ENCODE measurements at places on chromosomes 7 and 10.

GRCh38 chr7:120874722-120875121 lies 16.8 kb upstream of the TSPAN12 start:
- DNase-seq, result no peak

- DNase-seq, result no peak
Observed at GRCh38 chr10:67386260-67386659, 309.7 kb downstream of the CTNNA3 start.

DNA sequence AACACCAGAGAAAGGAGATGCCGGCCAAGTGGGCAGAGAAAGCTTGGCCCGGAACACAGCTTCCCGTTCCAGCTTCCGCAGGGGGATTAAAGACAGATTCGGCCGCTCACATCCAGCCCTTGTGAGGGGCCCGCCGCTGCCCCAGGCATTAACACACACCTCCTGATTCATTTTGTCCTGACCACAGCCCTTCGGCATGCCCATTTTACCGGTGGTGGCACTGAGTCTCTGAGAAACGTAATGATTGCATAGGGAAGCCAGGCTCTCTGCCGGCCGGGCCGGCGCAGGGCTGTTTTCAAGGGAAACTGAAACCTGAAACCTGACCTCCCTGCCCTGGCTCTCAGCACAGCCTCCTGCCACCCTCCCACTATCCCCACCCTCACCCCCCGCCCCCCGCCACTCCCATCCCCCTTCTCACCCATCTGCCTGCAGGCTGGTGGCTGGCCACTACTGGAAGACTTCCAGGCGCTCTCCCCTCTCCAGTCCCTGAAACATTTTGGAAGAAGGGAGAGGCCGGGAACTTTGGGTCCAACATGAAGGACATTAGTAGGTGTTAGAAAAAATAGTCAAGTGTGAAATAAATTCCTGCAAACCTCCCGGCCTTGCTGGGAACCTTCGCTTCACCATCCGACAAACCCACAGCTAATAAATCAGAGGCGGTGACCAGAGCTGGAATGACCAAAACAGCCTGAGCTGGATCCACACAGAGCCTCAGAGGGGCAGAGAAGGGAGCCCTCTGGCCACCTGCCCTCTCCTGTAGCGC lies 83.5 kb upstream of the CUX1 start:
- DNase-seq, result peak; percentile 88

- no peak for DNase-seq
Observed at GRCh38 chr7:42572056-42572455, 335.0 kb upstream of the GLI3 start.

DNA sequence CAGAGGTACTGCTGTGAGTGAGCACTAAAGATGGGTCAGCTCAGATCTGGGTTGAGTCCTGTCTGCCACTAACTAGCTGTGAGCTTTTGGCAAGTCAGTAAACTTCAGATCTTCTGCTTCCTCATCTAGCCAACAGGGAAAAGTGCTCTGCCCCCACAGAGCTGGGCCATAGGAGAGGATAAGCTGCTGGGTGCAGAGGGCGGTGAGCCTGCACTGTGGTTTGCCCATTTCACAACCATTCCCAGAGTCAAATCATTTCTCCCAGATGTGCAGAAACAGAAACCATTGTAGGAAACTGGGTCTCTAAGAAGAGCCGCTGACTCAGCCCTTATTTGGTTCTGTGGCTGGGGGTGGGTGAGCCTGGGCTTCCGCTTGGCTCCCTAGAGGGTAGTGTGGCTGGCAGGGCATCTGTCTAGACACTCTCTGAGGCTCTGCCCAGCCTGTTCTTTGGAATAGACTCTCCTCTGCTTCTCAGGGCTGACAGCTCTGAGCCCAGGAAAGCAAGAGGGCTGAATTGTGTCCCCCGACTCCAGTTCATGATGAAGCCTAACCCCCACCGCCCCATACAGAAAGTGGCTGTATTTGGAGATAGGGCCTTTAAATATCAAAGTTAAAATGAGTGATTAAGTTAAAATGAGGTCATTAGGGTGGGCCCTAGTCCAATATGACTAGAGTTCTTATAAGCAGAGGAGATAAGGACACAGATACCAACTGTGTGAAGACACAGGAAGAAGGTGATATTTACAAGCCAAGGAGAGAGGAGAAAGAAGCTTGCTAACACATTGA lies 29.5 kb upstream of the ARHGAP22 start:
- DNase-seq, result peak; percentile 59

DNA sequence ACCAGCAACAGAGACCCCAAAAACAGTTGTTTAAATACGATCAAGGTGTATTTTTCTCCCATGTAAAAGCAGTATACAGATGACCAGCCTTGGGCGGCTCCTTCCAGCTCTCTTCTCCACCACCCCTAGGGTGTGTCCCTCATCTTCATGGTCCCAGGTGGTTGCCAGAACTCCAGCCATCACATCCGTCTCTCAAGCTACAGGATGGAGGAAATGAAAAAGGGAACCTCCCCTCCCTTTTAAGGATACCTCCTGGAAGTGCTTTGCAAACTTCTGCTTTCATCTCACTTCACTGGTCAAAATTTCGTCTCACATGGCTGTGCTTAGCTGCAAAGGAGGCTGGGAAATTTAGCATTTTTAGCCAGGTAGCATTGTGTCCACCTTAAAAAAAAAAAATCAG lies 59.3 kb downstream of the C10orf105 start:
- DNase-seq, result no peak

- DNase-seq, result no peak
Observed at GRCh38 chr10:49183596-49184542, 4.3 kb downstream of the TMEM273 start.

DNA sequence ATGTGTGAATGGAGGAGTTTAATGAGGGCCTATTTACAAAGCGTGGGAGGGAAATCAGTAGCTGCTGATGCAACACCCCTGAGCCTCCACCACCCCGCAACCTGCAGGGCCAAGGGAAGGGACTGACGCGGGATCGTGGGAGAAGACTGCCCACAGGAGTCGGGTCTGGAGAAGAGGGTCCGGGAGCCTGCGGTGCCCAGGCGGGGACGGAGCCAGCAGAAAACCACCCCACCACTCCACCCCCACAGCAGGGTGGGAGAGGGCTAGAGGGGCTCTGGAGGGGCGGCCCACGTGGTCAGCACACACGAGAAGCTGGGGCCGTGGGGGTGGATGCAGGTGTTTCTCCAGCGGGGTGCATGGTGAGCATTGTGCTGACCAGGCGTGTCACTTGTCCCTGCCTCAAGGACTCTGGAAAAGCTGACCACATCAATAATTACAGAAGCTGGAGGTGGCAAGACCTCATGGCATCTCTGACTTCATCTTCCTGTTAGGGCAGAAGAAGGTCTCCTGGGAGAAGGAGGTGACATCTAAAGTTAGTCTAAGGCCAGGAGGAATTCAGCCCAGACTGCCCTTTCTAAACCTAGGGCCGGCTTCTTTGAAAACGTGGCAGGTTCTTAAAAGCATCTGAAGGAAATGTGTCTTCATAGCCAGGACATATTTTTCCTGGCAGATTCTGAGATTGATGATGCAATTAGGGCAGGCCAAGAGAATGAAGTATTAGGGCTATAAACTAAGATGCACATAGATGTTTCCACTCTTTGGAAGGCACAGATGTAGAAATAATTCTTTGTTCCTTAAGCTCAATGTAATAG lies 150.9 kb downstream of the RGS10 start:
- no peak for DNase-seq

GRCh38 chr7:1027242-1028043 lies 16.9 kb upstream of the GPR146 start:
- DNase-seq, result no peak

GRCh38 chr10:119535305-119535704 lies 7.2 kb downstream of the RGS10 start:
- no peak for DNase-seq

DNA sequence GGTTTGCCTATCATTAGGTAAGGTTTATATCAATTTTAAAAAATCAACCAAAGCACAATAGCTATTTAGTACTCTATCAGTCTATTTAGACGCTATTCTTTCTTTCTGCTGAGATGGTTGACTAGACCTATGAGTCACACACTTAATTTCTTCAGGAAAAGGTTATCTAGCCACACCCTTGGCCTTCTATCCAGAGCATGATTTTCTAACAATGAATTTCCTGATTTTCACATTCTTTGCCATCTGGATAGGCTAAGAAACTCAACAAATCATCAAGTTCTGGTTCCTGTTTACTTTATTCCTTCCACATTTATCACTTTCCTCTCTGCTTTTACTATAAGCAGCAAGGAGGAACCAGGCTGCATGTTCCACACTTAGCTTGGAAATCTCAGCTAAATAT lies 8.1 kb downstream of the PRPS1L1 start:
- no peak for DNase-seq

GRCh38 chr10:79397575-79398303 lies 47.7 kb downstream of the ZCCHC24 start:
- DNase-seq, result peak; percentile 85

DNA sequence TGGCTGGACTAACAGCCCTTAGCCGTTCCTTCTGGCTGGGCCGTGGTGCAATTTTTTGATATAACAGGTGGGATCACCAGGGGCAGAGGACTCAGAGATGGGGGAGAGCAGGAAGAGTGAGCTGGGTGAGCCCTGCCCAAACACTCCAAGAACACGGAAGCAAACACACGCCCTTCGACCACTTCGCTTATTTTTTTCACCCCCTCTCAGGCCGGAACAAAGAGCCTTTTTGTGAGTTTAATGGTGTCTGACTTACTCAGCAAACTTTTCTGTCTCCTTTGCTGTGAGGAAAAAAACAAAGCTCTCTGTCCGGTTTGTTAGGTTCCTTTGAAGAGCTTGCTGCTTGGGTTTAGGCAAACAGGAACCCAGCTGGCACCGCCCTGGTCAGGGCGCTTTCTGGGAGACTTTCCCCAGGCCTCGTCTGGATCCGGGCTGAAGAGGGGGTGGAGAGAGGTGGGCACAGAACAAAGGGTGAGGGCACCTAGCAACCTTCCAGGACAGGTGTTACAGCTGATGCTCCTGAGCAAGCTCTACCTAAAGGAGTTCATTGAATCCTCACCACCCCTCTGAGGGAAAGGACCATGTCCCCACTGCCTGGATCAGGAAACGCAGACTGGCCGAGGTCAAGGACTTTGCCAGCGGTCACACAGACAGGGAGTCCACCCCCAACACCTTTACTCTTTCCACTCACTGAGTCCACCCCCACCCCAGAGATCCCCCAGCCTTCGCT lies 23.3 kb downstream of the CALML3 start:
- no peak for DNase-seq

DNA sequence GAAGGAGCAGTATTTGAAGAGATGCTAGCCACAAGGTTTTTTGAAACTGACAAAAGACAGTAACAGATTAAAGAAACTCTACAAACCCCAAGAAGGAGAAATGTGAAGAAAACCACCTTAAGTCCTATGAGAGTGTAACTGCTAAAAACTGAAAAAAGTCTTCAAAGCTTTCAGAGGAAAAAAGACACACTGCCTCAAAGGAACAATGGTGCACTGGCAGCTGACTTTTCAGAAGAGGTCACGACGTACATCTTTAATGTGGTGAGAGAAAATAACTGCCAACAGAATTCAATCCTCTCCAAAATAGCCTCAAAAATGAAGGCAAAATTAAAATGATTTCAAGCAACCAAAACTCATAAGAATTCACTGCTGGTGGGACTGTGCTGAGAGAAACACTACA lies 94.0 kb downstream of the VIPR2 start:
- DNase-seq, result no peak

DNA sequence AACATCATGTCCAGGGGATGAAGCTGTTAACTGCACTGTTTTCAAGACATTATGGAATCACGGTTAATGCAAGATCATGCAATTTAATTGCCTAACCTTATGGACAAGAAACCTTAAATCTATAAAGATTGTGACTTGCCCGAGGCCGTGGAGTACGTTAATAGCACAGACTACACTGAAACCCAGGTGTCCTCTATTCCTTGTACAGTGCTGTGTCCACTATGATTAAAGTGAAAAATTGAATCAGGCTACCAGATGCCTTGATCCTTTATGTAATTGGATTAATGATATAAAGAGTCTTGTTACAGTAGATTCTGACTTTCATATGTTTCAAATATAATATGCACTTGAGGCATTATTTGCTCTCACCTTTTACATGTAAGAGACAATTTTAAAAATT lies 33.9 kb upstream of the ETV1 start:
- no peak for DNase-seq

DNA sequence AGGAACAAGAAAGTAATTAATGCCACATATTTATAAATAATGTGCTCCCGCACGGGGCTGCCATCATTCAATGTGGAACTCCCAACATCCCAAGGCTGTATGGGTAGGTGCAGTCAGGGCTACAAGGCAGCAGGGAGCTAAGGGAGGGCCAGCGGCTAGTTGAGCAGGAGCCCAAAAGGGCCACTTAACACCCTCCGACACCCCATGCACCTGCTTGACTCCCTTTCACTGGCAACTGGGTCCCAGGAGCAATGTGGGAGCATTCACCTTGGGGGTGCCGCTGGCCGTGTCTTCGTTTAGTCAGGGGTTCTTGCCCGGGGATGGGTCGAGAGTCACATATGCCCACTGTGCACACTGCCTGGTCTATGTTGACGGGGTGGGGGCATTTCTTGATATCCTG lies 27.9 kb downstream of the SCART1 start:
- DNase-seq, result no peak

GRCh38 chr7:158375034-158375433 lies 212.6 kb downstream of the PTPRN2 start:
- no peak for DNase-seq

DNA sequence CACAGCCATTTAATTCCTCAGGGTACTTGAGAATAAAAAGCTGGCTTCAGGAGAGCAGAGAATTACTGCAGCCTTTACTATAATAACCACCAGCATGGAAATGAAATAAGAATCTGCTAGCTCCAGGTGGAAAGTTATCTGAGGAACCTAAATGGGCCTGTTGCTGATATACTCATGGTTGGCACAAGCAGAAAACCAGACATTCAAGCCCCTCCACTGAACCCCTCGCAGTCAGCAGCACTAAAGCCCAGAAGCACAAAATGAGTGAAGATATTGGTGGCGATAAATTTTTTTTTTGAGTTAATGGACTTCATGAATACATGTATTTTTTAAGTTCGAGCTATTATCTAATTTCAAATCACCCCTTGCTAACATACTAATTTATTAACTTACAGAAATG lies 303.9 kb upstream of the NRP1 start:
- DNase-seq, result no peak

DNA sequence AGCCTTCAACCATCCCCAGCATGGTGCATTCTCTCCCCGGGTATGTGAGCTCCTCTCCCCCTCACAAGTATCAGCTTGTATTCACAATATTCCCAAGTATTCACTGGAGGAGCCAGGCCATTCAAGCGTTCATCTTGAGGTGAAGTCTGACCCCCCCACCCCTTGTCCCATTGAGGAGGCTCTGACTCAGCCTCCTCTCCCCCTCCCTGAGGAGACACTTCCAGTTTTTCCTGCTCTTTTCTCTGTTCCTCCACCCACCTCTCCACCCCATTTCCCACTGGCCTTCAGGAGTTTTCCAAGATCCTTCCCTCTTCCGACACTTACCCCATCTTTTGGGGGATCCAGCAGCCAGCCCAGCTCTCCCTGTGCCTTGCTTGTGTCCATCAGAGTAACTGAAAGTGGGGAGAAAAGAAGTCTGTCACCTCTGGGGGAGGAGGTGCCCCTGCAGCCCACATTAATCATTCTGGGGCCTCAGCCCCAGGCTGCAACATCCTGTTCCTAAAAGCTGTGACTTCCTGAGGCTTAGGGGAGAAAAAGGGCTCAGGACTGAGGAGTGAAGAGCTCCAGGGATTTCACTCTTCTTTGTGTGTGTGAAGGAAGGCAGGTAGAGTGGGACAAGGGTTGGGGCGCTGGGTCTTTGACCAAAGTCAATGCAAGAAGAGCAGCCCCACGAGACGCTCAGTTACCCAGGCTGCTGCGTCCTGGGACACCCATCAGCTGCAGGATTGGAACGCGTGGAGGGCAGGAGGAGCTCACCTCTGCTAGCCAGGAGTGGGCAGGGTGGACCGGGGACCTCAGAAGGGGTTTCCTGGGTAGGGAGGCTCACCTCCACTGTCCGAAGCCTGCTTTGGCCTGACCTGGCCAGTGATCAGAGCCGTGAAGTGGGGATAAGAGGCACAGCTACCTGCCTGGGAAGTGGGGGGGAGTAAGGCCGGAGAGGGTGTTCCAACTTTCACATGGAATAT lies 1.1 kb downstream of the EPHA1 start:
- DNase-seq, result no peak

All from right hindlimb (tissue), 1 donor.